ENCODE measurements at places on chromosomes 1 and 21. TPM values are rescaled to one million over a fixed set of nuclear protein-coding genes. Genes with fewer than 3 reads are reported as not detected.

DNA sequence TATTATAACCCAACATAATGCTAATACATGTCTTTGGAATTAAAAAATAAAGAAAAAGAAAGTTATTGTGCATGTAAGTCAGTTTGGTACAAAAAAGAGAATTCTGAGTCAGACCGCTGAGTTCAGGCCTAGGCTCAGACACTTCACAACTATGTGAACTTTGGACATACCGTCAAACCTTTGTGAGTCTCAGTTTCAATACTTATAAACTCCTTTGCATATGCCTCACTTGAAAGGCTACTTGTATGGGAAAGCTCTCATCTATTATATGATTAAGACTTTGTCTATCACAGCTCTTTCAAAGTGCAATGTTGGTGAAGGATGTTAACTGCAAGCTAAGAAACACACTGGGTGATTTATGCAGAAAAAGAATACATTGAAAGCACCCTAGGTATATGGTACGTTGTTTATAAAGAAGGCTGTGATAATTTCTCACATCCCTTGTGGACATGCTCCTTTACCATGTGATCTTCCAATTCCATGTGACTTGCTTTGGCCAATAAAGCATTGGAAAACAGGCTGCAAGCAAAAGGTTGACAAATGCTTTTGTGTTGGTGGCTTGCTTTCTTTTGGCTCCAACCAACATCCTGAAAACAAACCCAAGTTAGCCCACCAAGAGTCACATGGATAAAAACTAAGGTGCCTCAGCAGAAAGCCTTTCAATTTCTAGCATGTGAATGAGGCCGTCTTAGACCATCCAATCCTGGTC, 49.6 kb downstream of the INTS7 start:
- no peak overlapping the region for H3K4me3 ChIP-seq
- no peak overlapping the region for H3K27ac ChIP-seq

- no peaks in the 10 kb centered on the region for H3K4me1 ChIP-seq
- H3K4me3 ChIP-seq = no peak overlapping the region
- no peak overlapping the region for H3K27ac ChIP-seq
Measured at GRCh38 chr21:31409831-31410487, 65.9 kb upstream of the TIAM1 start.

GRCh38 chr1:106465666-106466065, 590.8 kb upstream of the PRMT6 start:
- H3K27ac ChIP-seq = no peak overlapping the region
- H3K36me3 ChIP-seq = no peaks in the 10 kb centered on the region
- no peaks in the 10 kb centered on the region for H3K4me1 ChIP-seq
- H3K4me3 ChIP-seq = no peak overlapping the region
- H3K27me3 ChIP-seq = no peaks in the 10 kb centered on the region

DNA sequence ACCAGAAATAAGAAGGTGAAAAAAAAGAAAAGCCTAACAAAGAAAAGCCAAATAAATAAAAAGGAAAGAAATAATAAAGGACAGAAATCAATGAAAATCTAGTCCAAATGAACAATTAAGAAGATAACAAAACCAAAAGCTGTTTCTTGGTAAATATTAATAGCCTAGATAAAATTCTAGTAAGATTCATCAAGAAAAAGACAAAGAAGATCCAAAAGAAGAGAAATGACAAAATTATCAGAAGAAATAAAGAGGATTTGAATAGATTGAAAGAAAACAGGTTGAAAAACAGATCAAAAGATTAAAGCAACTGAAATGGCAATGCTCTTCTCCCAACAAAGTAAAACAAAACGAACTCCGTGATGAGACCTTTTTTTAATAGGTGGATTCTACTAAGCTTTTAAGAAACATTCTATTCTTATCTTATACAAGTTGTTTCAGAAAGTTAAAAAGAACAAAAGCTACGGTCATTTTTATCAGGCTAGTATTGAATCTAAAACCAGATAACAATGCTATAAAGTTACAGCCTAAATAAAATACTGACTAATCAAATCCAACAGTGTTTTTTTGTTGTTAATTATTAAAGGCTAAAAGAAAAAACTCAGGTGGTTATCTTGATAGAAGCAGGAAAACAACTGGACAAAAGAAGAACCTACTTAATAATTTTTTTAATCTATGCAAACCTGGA, 50.9 kb downstream of the ENAH start:
- no peaks in the 10 kb centered on the region for H3K36me3 ChIP-seq
- H3K4me3 ChIP-seq = no peak overlapping the region
- H3K27me3 ChIP-seq = no peaks in the 10 kb centered on the region
- no peak overlapping the region for H3K27ac ChIP-seq
- peaks cover 40% of the 10 kb centered on the region for H3K4me1 ChIP-seq

DNA sequence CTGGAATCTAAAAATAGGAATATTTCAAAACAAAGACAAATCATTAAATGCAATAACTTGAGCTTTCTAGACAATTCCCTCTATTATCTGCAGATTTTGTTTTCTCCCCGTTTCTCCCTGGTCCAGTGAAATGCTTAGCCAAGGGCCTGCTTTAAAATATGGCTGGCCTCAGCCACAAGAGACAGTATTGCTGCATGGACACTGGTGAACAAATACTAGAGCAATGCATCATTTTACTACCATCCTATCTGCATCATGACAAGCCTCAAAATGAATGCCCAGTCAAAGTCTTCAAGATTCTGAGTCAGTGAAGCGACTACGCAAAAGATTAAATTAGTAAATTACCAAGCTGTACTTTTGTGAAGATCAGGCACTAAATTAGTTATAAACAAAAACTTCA, 80.5 kb downstream of the ENAH start:
- H3K4me1 ChIP-seq = peaks cover 7% of the 10 kb centered on the region
- DNase-seq = no peak
- H3K27ac ChIP-seq = no peak overlapping the region
- no peak overlapping the region for H3K4me3 ChIP-seq
- H3K27me3 ChIP-seq = no peaks in the 10 kb centered on the region
- no peaks in the 10 kb centered on the region for H3K36me3 ChIP-seq

DNA sequence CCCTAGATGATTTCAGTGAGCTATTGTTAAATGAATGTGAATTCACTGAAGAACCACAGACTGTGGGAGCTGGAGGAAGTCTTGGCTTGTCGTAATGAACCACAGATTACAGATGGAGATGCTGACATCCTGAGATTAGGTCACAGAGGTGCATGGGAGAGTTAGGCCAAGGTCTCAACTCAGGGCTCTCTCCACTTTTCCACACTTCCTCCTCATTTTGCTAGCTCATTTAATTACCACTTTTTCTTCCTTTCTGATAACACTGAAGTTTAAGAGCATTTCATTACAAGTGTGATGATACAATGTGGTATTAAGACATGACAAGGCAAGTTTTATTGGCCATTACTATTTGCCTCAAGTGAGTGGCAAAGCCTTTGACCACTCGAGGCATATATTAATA, 30.8 kb downstream of the ST6GALNAC3 start:
- H3K4me3 ChIP-seq = no peak overlapping the region
- no peak for DNase-seq
- no peaks in the 10 kb centered on the region for H3K36me3 ChIP-seq

DNA sequence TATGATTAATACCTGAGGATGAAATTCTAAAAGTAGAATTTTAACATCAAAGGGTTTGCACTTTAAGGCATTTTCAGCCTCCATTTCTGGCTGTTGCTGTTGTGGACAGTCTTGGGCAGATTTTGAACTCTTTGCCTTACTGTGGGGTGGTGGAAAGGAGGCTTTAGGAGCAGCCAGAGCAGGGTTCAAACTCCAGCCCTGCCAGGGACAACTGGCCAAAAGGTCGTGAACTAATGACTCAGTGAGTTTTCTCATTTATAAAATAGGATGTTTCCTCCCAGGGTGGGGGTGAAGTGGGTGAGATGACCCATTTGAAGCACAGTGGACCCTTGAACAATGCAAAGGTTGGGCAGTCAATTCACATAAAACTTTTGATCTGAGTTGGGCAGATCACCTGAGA, 36.7 kb downstream of the MAPKAPK2 start:
- no peak overlapping the region for H3K27ac ChIP-seq
- DNase-seq = no peak
- no peak overlapping the region for H3K4me3 ChIP-seq
- no peaks in the 10 kb centered on the region for H3K36me3 ChIP-seq
- H3K27me3 ChIP-seq = no peaks in the 10 kb centered on the region
- peaks cover 57% of the 10 kb centered on the region for H3K4me1 ChIP-seq

DNA sequence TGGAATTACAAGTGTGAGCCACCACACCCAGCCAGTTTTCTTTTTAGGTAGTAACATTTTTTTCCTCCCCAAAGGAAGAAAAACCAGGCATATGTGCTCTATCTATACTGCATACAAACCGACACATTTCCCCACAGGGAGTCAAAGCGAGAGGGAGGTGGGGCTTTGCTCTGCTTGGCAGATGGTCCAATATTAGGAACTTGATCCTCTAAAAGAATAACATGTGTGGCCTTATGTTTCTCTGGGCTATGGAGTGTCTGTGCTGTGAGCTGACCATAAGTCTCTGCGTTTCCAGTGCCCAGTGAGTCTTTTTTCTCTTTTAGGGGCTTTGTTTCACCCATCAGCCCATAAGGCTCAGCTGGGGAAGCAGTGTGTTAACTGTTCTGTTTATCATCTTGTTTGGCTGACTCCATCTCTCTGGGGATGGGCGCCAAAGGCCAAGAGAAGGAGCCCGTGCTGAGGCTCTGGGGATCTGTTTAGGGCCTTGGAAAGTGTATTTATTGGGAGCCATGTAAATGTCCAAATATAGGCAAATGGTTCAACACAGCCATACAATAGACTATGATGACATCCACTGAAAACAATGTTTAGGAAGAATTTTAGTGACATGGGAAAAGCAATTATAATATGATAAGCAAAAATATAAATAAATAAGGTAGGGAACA, 20.2 kb downstream of the LMOD1 start:
- H3K4me3 ChIP-seq = no peak overlapping the region
- no peaks in the 10 kb centered on the region for H3K4me1 ChIP-seq
- H3K36me3 ChIP-seq = no peaks in the 10 kb centered on the region
- H3K27me3 ChIP-seq = no peaks in the 10 kb centered on the region
- DNase-seq = no peak

GRCh38 chr21:38173276-38174035, 83.3 kb upstream of the KCNJ15 start:
- H3K4me1 ChIP-seq = peaks cover 22% of the 10 kb centered on the region
- no peak overlapping the region for H3K27ac ChIP-seq
- no peaks in the 10 kb centered on the region for H3K27me3 ChIP-seq
- no peak for DNase-seq
- no peaks in the 10 kb centered on the region for H3K36me3 ChIP-seq

GRCh38 chr1:181087400-181087901, 1.0 kb upstream of the IER5 start:
- no peak overlapping the region for H3K4me3 ChIP-seq
- no peaks in the 10 kb centered on the region for H3K36me3 ChIP-seq
- no peak for DNase-seq
- H3K27ac ChIP-seq = peak overlapping the region; percentile 37

The CD101 gene
- total RNA-seq = 0.26 TPM

The CD34 gene
- 14.8 TPM for total RNA-seq

The IL20 gene
- not detected for total RNA-seq

All from body of pancreas (tissue), 4 donors.